Pancreas (tissue), 10 donors: ENCODE measurements at places on chromosomes 12 and 14. TPM values are rescaled to one million over a fixed set of nuclear protein-coding genes. Genes with fewer than 3 reads are reported as not detected.

The DEGS2 gene
- 5.1 TPM for total RNA-seq

The ZNF891 gene
- total RNA-seq = 0.98 TPM

The SLC6A13 gene
- total RNA-seq = not detected

The VDR gene
- total RNA-seq = 5.5 TPM

DNA sequence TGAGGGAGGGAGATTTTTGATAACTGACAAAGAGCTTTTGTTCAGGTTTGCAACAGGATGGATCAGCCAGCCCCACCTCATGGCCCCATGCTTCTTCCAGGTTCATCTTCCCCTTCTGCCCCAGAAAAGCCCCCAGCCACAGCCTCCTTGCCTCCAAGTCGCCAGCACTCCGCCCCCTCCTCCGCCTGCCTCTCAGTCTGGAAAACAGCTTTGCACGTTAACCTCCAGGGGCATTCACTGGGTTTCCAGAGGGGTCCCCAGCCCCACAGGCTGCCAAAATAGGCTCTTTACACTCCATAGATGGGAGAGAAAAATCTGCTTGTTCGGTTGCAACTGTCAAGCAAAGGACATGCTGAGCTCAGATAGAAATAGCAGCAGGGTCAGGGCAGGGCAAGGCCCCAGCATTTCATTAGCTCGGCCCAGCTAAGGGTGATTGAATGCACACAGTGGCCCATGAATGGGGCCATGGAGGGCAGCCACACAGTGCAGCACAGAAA is 253.6 kb downstream of the ZFP36L1 start:
- DNase-seq = no peak

DNA sequence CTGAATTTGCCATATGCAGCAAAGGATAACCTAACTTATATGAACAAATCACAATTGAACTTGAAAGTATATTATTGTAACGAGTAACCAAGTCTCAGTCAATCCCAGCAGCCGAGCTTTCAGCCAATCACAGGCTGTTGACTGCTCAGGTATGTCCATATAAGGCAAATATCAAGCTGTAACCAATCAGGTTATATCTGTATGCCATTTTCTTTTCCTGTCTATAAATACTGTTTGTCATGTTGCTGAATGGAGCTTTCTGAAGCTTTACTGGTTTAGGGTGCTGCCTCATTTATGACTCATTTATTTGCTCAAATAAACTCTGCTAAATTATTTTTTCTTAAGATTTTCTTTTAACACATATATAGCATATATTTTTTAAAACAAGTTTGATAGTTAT is 1059.5 kb downstream of the GALC start:
- no peak for DNase-seq

GRCh38 chr12:87656311-87656710 is 372.9 kb downstream of the C12orf50 start:
- DNase-seq = no peak

DNA sequence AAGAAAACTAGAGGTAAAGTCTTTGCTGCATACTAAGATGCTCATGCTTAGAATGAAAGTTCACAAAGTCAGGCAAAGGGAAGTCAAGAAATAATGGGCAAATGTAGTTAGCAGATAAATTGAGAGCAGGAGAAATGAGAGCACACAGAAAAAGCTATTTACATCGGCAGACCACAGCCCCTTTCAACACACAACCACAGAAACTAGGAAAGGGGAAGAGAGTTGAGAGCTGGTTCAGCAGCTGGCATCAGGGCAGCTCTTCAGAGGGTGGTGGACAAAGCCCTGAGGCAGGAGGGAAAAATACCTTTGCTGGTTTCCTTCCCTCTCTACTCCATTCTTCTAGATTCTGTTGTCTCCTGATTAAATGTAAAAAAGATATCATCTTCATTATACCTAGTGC is 95.4 kb upstream of the ANO4 start:
- DNase-seq = no peak

DNA sequence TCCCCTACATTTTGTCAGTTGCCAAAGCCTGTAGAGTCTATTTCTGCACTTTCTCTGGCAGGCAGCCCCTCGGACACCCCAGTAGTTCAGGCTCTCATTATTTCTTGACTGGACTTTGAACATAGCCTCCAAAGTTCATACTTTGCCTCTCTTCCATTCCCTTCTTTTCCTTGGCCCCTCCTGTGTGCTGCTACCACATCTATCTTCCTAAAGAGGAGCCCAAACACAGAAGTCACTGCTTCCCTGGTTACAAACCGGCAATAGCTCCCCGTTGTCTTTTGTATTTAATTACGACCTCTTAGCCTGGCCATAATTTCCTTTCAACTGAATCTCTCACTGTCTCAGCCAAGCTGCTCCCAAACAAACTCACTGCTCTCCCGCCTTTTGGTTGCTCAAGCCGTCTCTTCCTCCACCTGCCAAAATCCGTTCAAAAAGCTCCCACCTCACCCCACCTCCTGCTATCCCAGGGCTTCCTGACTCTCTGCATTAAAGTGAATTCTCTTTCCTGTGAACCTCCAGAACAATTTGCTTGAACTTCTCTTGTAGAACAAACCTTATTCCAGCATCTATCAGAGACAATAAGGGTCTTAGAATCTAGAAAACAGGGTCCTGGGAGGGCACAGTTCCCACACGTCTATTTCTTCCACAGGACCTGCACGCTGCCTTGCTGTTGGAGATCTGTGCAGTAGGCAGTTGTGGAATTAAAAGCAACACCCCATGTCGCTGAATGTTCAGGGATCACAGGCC is 46.9 kb downstream of the PRMT8 start:
- DNase-seq = no peak

DNA sequence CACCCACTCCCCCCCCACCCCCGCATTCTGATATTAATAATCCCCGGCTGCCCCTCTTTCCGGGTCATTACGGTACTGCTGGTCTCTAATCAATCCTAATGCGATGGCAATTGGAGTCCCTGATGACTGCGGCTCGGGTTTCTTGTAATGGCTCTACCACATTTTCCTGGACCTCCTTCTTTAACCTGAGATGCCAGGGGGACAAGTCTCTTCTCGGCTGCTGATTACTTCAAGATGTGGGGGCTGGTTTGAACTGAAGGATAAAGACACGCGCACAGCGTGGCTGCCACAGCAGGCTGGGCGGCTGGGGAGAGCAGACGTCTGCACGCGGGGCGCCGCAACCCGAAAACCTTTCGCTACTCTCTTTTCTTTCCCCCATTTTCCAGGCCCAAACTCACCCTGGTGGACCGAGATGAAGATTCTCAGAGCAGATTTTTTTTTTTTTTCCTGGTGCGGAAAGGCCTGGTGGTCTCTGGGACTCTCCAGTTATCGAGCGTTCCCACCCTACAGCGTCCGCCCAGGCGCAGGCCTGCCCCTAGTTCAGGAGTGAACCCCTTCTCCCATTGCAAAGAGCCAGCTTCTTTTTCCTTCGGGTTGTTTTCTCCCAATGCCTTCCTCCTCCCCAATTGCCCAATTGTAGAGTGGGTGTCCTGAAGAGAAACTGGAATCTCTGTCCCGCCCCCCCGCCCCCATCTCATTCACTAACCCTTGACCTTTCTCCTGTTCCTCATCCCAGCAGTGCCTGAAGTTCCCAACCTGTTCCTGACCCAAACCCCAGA is 6.0 kb upstream of the SIX1 start:
- no peak for DNase-seq
